ENCODE measurements at places on chromosomes 2 and 18.

DNA sequence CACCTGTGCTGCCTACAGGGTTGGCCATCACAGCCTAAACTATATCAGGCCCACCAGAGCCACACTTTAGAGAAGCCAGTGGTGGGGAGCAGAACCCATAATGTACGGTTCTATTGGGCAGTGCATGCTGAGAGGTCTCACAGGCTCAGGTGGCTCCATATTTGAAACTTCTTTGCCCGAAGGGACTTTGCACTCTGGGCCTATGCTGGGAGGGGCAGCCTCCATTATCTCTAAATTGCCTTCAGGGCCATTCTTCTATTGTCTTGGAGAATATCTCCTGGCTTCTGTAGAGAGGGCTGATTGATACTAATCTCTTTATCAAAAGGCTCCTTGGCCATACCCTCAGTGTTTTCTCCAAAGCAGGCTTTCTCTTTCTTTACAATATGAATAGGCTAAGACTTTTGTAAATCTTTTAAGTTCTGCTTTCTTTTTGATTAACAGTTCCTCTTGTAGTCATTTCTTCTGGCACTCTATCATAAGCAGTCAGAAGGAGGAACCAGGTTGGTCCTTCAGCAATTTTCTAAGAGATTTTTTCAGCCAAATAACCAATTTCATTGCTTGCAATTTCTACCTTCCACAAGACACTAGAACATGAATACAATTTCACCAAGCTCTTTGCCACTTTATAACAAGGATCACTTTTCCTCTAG is 44.5 kb downstream of the RPE start:
- DNase-seq, result no peak

GRCh38 chr2:222804351-222804750 is 56.5 kb upstream of the ACSL3 start:
- no peak for DNase-seq

DNA sequence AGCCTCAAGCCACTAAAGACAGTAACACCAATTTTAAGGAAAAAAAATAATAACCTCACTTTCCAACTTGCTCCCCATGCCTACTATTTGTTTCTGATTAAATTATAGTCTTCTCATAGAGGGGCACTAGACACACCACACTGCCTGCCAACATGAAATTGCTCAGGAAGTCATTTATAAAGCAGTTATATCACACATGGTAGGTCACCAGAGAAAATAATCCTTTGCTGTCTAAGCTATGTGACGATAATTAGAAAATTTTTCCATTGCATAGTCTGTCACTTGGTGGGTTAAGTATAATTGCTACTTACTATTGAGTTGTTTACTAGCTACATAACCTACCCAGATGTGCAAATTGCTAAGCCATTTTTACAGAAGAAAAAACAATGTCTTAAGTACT is 85.2 kb downstream of the INO80D start:
- peak; percentile 34 for DNase-seq

DNA sequence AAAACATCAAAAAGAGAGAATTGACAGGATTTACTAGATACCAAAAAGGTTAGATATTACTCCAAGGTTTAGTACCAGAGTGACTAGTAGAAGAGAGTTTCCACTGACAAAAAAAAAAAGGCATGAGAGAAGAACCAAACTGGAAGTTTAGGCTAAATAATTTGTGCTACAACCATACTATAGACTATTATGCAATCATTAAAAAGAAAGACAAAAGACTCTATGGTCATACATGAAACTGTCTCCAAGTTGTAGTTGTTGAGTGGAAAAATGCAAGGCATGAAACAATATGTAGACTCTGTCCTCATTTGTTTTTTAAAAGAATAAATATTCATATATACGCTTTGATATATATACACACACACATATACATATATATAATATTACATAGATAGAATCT is 1.7 kb upstream of the EXOC6B start:
- DNase-seq, result no peak

DNA sequence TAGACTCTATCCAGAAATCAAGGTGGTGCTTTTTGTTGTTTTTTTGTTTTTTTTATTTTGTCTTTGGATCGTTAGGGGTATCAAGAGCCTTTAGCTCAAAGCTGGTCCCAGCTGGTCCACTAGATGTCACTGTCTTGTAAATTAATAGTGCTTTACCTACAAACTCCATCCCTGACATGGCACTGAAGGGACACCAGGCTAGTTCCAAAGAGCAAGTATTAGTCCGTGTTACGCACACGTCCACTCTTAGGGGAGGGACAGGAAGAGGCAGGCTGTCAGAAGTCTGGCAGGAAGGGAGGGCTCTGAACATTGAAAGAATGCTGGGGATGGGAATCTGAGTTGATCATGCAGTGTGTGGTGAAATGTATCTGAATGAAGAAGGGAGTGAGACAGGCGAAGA is 85.9 kb upstream of the CCBE1 start:
- no peak for DNase-seq

- no peak for DNase-seq
Observed at GRCh38 chr2:120257522-120257921, 4.9 kb downstream of the RALB start.

GRCh38 chr18:46484971-46485370 is 172.0 kb downstream of the LOXHD1 start:
- no peak for DNase-seq

GRCh38 chr2:164954954-164955701 is at the start of gene SLC38A11:
Gene SLC38A11, minus strand, starts transcription at chr2:164955525. Its CDS starts 278 bp downstream, at chr2:164955247.
- no peak for DNase-seq

- DNase-seq, result no peak
Observed at GRCh38 chr2:119810049-119810630, 50.4 kb downstream of the PTPN4 start.

GRCh38 chr2:197500503-197501131 is 438 bp downstream of the HSPE1 start:
- no peak for DNase-seq

GRCh38 chr18:30406728-30407127 is 635.8 kb downstream of the DSC3 start:
- DNase-seq, result no peak

DNA sequence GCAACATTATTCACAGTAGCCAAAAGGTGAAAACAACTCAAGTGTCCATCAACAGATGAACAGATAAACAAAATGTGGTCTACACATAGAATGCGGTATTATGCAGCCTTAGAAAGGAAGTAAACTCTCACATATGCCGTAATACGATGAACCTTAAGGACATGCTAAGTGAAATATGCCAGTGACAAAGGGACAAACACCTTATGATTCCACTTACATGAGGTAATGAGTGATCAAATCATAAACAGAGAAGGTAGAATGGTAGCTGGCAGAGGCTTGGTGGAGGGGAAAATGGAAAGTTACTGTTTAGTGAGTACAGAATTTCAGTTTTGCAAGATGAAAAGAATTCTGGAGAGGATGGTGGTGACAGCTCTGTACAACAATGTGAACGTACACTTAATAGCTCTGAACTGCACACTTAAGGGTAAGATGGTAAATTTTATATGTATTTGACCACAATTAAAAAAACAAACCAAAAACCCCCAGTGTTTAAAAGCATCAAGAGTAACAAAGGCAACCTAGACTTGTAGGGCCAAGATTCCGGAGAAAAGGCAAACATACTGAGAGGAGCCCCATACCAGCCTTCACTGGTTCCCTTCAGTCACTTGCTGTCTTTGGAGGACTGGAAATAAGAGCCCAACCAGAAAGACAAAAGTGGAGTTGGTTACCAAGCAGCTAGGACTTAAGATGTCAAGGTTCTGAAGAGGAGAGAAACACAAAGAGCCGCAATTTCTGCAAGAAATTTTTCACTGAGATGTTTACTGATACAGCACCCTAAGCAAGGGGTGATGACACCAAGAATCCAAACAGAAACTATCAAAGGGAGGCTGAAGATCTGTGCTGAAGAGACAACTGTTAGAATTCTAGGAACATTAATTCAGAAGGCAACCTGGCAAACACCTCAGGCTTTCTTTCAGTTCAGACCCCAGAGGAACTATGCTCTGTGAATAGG is 61.3 kb downstream of the CUL3 start:
- DNase-seq, result no peak

- DNase-seq, result no peak
Observed at GRCh38 chr2:134576478-134576877, 142.3 kb downstream of the TMEM163 start.

DNA sequence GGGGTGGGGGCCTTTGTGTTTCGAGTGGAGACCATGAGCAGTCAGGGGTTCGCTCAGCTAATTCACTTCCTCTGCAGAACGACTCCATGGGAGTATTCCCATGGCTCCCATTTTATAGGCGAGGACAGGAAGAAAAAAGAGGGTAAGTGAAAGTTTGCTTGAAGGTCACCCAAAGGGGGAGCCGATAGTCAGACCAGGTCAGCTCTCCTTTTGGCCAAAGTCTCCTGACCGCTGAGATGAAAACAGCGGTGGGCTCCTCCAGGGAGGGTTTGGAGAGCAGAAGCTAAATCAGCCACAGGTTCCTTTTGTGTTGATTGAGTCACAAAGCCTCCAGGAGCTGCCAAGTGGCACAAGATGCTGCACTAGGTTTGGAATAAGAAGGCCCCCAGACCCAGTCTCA is 34.1 kb upstream of the CTAGE1 start:
- no peak for DNase-seq

GRCh38 chr2:83081826-83082690 is 1377.0 kb downstream of the SUCLG1 start:
- peak; percentile 64 for DNase-seq

DNA sequence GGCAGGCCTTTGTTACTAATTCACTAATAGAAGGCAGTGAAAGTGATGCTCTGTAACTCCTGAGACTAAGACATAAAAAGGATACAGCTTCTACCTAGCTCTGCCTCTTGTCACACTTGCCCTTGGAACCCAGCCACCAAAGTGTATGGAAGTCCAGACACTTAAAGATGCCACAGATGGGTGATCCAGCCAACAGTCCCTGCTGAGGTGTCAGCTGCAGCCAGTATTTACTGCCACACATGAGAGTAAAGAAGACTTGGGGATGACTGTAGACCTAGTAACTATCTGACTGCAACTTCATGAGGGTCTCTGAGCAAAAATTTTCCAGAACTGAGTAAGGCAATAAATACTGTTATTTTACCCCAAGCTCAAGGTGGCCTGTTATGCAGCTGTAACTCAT is 8.8 kb downstream of the IMMT start:
- DNase-seq, result no peak

DNA sequence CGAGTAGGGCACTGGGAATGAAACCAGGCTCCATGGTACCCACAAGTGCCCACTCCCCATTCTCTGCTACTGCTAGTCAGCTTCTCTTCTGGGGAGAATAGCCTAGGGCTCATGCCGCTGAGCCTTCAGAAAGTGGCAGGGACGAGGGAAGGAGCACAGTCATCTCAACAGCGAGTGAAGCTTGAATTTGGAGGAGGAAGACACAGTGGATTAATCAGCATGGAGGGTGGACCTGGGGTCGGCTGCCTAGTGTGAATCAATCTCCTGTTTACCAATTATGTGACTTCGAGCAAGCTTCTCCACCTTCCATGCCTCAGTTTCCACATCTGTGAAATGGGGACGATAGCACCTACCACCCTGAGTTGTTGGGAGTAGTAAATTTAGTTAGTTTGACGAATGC is 157.0 kb downstream of the SEPTIN10 start:
- DNase-seq, result no peak

GRCh38 chr2:46811379-46812310 is 104.0 kb downstream of the MCFD2 start:
- DNase-seq, result no peak

DNA sequence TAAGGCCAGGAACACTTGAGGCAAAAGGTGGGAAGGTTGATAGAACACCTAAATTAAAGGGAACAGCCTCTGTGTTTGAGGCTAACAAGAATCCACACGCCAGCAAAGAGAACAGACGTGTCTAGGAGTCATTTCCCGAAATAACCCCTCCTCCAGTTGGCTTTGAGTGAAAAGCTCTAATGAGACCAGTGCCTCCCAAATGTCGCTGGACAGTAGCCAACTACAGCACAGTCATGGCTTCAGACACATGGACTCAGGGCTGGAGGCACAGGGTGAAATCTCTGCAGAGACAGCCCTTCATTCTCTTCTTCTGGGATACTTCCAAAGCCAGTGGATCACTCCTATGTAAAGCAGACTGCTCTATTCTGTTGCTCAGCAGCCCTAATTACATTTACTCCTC is 49.6 kb downstream of the SOWAHC start:
- DNase-seq, result no peak

GRCh38 chr2:35803126-35803525 is 552.5 kb upstream of the CRIM1 start:
- DNase-seq, result no peak

GRCh38 chr2:71670430-71670795 is 217.1 kb downstream of the DYSF start:
- no peak for DNase-seq

- DNase-seq, result no peak
Observed at GRCh38 chr18:44594799-44595467, 85.8 kb upstream of the SETBP1 start.

GRCh38 chr18:31490387-31490786 is 7.6 kb upstream of the DSG2 start:
- DNase-seq, result no peak

DNA sequence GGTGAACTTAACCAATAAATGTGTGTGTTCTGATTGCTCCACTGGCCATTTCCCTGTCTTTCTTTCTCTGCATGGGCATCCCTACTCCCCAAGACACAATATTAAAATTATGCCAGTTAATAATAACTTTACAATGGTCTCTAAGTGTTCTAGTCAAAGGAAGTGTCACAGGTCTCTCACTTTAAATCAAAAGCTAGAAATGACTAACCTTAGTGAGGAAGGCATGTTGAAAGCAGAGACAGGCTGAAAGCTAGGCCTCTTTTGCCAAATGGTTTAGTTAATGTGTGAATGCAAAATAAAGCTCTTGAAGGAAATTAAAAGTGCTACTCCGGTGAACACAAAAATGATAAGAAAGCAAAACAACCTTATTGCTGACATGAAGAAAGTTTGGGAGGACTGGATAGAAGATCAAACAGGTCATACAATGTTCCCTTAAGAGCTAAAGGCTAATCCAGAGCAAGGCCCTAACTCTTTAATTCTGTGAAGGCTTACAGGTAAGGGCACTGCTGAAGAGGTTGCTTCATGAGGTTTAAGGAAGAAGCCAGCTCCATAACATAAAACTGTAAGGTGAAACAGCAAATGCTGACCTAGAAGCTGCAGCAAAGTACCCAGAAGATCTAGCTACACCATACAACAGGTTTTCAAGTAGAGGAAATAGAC is 44.0 kb upstream of the ARHGAP15 start:
- no peak for DNase-seq

DNA sequence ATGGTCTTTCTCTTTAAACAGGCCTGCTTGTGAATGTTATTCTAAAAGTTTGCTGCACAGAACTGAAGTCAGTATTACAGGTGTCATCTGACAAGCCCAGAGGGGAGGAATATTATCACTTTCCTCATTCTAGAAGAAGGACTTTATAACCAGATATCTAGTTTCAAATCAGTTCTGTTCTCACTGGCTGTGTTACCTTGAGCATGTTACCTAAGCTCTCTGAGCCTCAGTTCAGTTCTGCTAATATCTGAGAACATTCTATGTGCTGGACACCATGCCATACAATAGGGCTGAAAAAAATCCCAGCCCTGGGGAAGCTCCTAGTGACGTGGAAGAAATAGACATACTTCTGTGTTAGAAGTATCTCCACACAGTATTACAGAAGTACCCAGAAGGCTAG is 27.9 kb downstream of the MAPRE3 start:
- no peak for DNase-seq

- no peak for DNase-seq
Observed at GRCh38 chr18:3689986-3690763, 240.2 kb downstream of the TGIF1 start.

- no peak for DNase-seq
Observed at GRCh38 chr2:119721462-119721861, 38.3 kb upstream of the PTPN4 start.

GRCh38 chr2:64699712-64700111 is 46.0 kb upstream of the SERTAD2 start:
- DNase-seq, result no peak

All from NCI-H2081 treated with DMSO at 0.1 percent for 48 hours (cell line).